ENCODE measurements at places on chromosomes 2 and 18.

DNA sequence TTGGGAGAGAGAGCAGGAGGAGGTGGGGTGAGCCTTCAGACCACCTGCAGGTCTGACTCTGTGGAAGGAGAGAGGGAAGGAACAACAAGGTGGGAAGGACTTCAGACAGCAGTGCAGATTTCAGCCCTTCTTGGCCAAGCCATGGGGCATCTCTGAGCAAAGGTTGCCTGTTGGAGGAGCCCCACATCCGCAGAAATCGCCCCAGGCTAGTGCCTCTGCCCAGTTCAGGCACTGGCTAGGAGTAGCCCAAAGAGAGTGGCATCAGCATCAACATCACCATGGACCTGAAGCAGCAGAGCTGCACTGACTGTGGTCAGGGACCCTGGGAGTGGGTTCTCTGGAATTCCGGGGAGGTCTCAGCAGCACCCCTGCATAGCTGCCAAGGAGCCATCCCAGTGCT, 10.2 kb downstream of the GPR55 start:
- DNase-seq = peak; percentile 22

DNA sequence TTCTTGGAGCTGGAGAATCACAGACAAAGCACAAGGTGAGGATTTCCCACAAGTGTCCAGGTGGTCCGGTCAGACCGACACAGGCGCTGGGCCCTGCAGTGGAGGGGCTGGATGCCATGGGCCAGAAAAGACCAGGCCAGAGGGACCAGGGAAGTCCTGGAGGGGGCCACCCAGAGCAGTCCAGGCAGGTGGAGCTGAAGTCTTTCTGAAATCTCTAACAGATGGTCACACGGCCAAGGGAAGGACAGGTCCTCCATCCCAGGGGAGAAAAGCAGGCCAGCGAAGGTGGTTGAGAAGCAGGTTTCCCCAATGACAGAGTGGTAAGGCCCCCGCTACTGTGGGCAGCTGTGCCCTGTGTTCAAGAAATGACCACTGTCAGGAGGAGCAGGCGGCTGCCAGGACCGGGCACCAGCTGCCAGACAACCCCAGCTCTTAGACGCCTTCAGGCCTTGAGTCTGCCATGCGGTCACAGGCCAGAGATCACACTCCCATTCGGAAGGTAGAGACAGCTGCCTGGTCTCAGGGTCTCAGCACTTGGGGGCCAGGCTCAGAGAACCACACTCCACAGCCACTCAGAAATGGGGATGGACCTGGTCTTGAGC, 25.9 kb downstream of the HS1BP3 start:
- DNase-seq = no peak

GRCh38 chr2:229836847-229837246, 85.0 kb downstream of the TRIP12 start:
- no peak for DNase-seq

- peak; percentile 98 for DNase-seq
Observed at GRCh38 chr2:231714639-231715498, 6.5 kb downstream of the PTMA start.

- no peak for DNase-seq
Observed at GRCh38 chr18:37420315-37420880, 145.2 kb downstream of the CELF4 start.

DNA sequence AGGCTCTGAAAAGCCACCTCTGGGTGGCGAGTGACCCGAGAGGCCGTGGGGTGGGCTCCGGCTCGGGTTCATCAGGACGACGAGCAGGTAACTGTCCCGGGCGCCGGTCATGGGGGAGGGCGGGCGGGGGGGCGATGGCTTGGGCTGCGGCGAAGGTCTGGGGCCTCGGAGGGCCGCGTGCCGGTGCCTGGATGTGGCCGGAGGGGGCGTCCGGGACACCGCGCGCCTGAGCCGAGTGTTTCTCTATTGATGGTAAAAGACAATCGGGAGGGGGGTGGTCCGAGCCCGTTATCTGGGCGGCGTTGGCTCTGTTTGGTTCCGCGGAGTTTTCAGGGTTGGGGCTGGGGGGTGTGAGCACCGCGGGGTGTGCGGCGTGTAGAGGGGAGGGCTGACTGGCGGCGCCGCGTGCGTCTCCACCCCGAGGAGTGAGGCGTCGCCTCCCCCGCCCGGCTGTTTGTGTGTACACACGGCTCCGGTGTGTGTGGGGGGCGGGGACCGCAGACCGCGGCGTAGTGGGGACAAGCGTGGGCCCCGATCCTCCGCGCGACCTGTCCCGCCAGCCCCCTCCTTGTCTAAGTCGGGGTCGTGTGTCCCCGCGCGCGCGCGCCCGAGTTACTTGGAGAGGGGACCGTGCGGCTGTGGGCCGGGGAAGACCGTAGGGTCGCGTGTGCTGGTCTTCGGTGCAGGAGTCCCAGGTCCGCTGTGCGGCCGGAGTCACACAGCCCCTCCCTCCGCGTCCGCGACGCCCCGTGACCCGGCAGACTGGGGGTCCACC, 1.6 kb downstream of the CTIF start:
- peak; percentile 89 for DNase-seq

Data from endodermal cell (in vitro differentiated cells).